Activated CD8-positive, alpha-beta T cell treated with anti-CD3 and anti-CD28 coated beads for 36 hours (primary cell): ENCODE measurements at places on chromosomes 6 and 20.
A peak's percentile ranks its signal among the peaks of the same experiment; 100 is the strongest.

GRCh38 chr6:129419324-129419723, 290.7 kb downstream of the ARHGAP18 start:
- no peaks in the 10 kb centered on the region for H3K4me1 ChIP-seq
- H3K4me3 ChIP-seq, result no peak overlapping the region
- no peaks in the 10 kb centered on the region for H3K27me3 ChIP-seq

GRCh38 chr6:170178561-170179477, 112.1 kb downstream of the DLL1 start:
- DNase-seq, result no peak
- no peak overlapping the region for H3K4me3 ChIP-seq
- H3K27ac ChIP-seq, result no peak overlapping the region
- no peaks in the 10 kb centered on the region for H3K36me3 ChIP-seq
- no peaks in the 10 kb centered on the region for H3K27me3 ChIP-seq

GRCh38 chr6:55069132-55069781, 105.1 kb upstream of the HCRTR2 start:
- no peak overlapping the region for H3K27ac ChIP-seq
- no peak overlapping the region for H3K4me3 ChIP-seq
- H3K27me3 ChIP-seq, result no peaks in the 10 kb centered on the region
- no peaks in the 10 kb centered on the region for H3K36me3 ChIP-seq
- peak; percentile 13 for DNase-seq

DNA sequence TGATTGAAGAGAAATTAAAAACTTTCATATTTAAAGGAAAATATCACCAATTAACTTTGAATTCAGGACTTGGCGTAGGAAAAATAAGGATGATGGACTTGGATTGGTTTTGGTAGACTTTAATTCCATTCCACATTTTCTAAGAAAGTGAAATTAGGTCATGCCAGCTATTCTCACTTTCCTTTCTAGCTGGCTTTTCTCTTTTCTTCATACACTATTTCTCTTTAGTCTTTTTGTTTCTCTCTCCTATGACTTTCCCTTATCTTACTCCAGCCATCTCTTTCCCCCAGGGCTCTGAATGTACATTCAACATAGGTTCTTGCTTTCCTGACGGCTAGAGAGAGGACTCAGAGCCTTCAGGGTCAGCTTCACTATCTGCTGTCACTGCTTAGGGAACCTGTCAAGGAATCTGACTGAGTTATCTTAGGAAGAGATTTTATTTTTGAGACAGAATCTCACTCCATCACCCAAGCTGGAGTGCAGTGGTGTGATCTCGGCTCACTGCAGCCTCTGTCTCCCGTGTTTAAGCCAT, 61.4 kb upstream of the MCM9 start:
- no peaks in the 10 kb centered on the region for H3K27me3 ChIP-seq
- no peak overlapping the region for H3K27ac ChIP-seq
- no peak overlapping the region for H3K4me3 ChIP-seq
- H3K36me3 ChIP-seq, result no peaks in the 10 kb centered on the region
- H3K4me1 ChIP-seq, result no peaks in the 10 kb centered on the region

GRCh38 chr6:19472153-19472552, 365.0 kb upstream of the ID4 start:
- H3K36me3 ChIP-seq, result no peaks in the 10 kb centered on the region
- no peaks in the 10 kb centered on the region for H3K4me1 ChIP-seq
- no peaks in the 10 kb centered on the region for H3K27me3 ChIP-seq
- no peak for DNase-seq

DNA sequence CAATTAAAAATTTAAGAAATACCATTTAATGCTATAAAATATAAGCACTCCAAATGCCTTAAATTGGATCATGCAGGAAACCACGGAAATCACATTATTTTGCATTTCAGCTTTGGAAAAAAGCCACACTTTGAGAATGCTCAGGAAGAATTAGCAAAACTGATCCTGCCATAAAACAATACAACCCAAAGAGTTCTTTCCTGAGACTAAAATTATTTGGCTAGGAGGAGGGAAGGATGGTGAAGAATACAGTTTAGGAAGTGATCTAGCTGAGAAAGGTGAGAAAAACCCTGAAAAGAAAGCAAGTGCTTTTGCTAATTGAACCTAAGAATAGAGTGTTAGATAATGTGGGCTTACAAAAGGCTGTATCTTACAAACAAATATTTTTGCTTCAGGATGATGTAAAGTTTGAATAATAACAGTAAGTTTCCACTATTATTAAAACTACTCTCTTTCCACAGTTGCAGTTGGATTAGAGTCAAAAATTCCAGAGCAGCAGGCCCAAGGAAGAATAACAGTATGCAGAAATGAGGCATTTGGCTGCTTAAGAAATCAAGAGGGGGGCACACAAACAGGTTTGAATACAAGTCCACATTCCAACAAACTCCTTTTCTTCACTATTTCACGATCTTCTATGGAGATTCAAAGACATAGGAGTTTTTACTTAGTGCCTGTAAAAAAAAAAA, 565.4 kb downstream of the RFPL4B start:
- no peaks in the 10 kb centered on the region for H3K27me3 ChIP-seq
- H3K4me1 ChIP-seq, result no peaks in the 10 kb centered on the region
- H3K27ac ChIP-seq, result no peak overlapping the region
- H3K4me3 ChIP-seq, result no peak overlapping the region
- DNase-seq, result no peak

DNA sequence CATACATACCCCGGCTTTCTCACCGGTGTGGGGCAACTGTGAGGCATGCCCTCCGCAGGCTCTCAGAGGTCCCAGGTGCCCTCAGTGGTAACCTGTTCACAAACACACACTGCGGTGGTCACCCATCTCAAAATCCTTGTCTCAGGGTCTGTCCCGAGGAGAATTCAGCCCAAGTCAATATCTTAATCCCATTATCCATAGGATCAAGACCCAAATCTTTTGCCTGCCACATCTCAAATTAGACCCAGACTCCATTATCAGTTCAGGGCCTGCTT, 140.8 kb downstream of the CDC5L start:
- H3K4me1 ChIP-seq, result peaks cover 16% of the 10 kb centered on the region
- no peak overlapping the region for H3K27ac ChIP-seq
- H3K27me3 ChIP-seq, result peaks cover 21% of the 10 kb centered on the region
- no peaks in the 10 kb centered on the region for H3K36me3 ChIP-seq
- DNase-seq, result no peak

- no peak overlapping the region for H3K4me3 ChIP-seq
- H3K4me1 ChIP-seq, result peaks cover 15% of the 10 kb centered on the region
- no peak for DNase-seq
- H3K36me3 ChIP-seq, result no peaks in the 10 kb centered on the region
Observed at GRCh38 chr6:110492584-110492983, 16.2 kb upstream of the SLC22A16 start.

DNA sequence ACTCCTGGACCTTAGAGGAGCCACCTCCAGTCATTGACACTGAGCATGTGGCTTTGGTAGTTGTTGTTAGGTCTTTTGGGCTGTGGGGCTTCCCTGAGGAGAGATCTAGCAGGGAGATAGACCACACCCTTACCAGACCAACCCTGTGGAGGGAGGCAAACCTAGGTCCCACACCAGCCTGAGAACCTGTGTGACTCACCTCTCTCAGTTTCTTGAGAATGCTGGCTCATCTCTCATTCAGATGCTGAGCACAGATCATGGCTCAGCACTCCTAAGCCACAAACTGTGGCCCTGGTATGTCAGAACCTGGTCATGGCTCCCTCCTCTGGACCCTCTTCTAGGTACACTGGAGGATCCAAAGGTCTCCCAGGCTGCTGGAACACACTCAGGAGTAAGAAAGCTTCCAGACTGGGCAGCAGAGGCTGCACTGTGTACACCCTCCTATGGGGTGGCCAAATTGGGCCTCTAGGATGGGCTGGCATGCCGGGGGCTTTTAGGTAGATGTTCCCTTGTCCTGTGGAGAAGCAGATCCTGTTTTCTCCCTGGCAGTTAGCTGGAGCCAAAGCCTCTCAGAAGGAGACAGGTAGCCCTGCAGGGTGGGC, 1294.5 kb downstream of the KHDRBS2 start:
- no peaks in the 10 kb centered on the region for H3K4me1 ChIP-seq
- H3K27me3 ChIP-seq, result no peaks in the 10 kb centered on the region
- H3K27ac ChIP-seq, result no peak overlapping the region

DNA sequence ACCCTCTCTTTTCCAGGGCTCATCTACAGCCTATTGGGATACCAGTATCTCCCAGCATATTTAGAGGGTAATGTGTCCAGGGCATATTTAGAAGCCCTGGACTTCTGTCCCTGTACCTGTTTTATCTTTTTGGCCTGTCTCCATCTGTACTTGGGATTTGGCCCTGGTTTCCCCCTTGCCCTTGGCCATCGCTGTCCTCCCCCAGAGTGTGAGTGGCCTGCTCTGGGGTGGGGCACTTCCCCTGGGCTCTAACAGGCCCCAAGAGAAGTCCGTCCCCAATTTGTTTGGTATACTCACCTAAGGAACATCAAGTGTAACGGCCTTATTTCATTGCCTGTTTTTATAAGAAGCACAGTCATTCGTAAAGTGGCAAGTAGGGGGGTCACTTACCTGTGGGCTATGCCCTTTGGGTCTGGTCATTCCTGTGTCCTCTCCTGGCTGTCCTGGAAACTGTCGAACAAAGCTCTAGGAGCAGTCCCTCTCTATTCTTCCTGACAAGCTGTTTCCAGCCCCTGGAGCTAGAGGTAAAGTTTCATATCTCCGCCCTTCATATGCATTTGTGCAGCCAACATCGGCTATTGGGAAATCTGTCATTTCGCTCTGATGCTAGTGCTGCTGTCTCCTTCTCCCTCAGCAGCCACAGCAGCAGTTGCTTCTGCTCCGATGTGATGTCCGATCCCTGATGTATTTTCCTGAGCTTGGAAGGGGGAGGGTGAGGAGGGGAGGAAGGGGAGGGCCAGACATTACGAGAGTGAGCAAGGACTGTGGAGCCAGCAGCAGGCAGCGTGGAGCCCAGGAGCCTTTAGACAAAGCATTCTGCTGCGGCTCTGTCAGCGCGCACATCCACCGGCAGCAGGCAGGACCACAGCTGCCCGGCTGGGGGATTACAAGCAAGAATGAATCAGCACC, 83.4 kb downstream of the TCP11 start:
- no peaks in the 10 kb centered on the region for H3K27me3 ChIP-seq
- peaks cover 6% of the 10 kb centered on the region for H3K4me1 ChIP-seq
- DNase-seq, result no peak
- no peak overlapping the region for H3K4me3 ChIP-seq

DNA sequence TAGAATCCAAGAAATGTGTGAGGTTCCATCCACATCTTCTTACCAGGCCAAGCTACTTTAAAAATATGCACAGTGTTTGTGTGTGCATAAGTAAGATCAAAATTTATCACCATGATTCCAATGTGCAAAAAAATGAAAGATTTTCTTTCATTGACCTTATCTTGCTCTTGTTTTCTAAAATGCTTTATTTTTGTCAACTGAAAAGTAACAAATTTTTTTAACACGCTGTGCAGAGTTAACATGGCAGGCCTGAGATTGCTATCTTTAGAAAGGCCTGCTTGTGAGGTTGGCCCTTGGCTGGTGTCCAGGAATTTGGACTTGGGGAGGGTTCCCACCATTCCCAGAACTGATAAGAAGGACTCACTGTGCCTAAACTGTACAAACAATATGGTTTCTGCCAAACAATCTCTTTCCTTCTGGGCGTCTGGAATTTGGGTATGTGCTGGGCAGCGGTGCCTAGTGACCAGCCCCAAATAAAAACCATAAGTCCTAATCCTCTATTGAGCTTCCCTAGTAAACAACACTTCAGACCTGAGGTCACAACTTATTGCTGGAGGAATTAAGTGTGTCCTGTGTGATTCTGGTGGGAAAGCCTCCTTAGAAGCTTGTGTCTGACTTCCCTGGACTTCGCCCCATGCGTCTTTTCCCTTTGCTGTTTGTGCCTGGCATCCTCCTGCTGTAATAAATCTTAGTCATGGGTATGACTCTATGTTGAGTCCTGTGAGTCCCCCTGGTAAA, 19.8 kb upstream of the MYLIP start:
- H3K4me1 ChIP-seq, result no peaks in the 10 kb centered on the region
- H3K27me3 ChIP-seq, result no peaks in the 10 kb centered on the region
- H3K36me3 ChIP-seq, result no peaks in the 10 kb centered on the region

DNA sequence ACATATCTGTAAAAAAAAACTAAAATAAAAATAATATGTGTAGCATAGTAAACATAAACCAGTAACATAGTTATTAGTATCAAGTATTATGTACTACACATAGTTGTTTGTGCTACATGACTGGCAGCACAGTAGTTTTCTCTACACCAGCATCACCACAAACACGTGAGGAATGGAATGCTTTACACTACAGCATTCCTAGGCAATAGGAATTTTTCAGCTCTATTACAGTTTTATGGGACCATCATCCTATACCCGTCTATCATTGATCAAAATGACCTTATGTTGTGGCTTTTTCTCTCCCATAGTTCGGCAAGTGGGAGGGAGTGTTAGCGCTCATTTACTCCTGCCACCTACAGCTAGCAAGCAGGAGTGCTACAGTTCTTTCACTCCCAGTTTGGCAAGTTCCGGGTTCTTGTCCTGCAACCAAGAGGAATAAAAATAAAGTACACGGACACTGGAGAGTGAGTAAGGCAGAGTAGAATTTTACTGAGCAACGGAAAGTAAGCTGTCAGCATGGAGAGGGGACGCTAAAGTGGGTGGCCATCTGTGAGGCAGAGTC, 196.8 kb upstream of the HSF2 start:
- no peak overlapping the region for H3K27ac ChIP-seq
- DNase-seq, result no peak
- no peaks in the 10 kb centered on the region for H3K27me3 ChIP-seq
- no peaks in the 10 kb centered on the region for H3K36me3 ChIP-seq

GRCh38 chr6:166533205-166533824, 53.2 kb downstream of the RAMACL start:
- H3K27ac ChIP-seq, result no peak overlapping the region
- H3K4me3 ChIP-seq, result no peak overlapping the region
- H3K27me3 ChIP-seq, result no peaks in the 10 kb centered on the region
- H3K36me3 ChIP-seq, result no peaks in the 10 kb centered on the region
- no peak for DNase-seq

DNA sequence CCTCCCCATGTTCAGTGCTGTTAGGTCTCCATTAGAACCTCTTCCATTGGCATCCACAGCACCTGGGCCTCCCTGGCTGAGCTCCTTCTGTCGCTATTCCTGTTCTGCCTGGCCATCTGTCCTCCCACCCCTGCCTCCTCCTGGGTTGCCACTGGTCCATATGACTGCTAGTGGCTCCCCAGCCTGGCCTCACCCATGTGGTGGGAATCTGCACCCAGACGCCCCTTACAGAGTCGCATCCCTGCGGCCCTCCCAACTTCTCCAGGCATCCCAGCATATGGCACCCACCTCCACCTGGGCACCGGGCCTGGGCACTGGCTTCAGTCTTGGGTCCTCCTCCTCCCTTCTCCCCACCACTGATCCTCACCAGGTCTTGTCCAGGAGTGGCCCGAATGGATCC, 7.7 kb downstream of the CDC25B start:
- no peak overlapping the region for H3K4me3 ChIP-seq
- peaks cover 61% of the 10 kb centered on the region for H3K36me3 ChIP-seq
- DNase-seq, result no peak

GRCh38 chr6:27782748-27783147, 129.4 kb downstream of the OR2B2 start:
- H3K4me3 ChIP-seq, result no peak overlapping the region
- H3K27ac ChIP-seq, result no peak overlapping the region
- H3K36me3 ChIP-seq, result no peaks in the 10 kb centered on the region
- no peak for DNase-seq

GRCh38 chr6:56690519-56691285, 48.0 kb upstream of the DST start:
- no peaks in the 10 kb centered on the region for H3K27me3 ChIP-seq
- no peaks in the 10 kb centered on the region for H3K36me3 ChIP-seq
- no peak for DNase-seq
- H3K4me1 ChIP-seq, result no peaks in the 10 kb centered on the region
- no peak overlapping the region for H3K4me3 ChIP-seq
- no peak overlapping the region for H3K27ac ChIP-seq

GRCh38 chr6:44230034-44230675, 6.8 kb downstream of the SLC29A1 start:
- no peak overlapping the region for H3K4me3 ChIP-seq
- peaks cover 9% of the 10 kb centered on the region for H3K4me1 ChIP-seq
- DNase-seq, result no peak
- H3K27ac ChIP-seq, result no peak overlapping the region
- peaks cover 52% of the 10 kb centered on the region for H3K36me3 ChIP-seq
- no peaks in the 10 kb centered on the region for H3K27me3 ChIP-seq
